ENCODE measurements at places on chromosomes 2 and 18.

DNA sequence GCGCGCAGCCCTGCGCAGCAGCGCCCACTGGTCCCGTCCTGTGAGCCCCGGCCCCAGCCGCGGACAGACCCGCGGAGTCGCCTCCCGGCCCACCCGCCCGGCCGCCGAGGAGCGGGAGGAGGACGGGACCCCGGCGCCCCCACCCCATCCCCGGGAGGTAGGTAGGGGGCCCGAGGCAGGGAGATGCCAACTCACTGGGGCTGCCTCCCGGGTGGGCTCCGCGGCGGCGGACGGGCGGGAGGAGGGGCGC, 160 bp downstream of the SPTBN1 start:
- DNase-seq: no peak

DNA sequence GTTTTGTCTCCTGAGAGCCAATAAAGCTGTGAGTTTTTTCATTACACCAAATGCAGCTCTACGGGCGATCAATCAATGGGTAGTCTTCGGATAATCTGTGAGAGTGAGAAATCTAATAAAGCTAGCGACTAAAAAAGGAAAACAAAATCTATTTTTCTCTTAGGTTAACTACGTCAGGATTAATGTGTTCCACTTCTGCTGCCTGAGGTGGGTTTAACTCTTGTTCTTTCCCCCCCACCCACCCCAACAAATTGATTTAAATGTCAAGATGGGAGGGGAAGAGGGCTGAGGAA, 63.0 kb upstream of the PSMD14 start:
- DNase-seq: no peak

DNA sequence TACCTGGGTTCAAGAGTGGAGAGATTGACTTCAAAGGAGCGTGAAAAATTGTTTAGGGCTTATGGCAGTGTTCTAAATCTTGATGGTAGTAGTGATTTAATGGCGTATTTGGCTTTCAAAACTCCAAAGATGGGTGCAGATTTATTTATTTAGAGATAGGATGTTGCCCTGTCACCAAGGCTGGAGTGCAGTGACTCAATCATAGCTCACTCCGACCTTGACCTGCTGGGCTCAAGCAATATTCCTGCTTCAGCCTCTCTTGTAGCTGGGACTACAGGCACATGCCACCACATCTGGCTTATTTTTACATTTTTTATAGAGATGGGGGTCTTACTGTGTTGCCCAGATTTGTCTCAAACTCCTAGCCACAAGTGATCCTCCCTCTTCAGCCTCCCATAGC, 52.5 kb downstream of the FAM117B start:
- DNase-seq: no peak

DNA sequence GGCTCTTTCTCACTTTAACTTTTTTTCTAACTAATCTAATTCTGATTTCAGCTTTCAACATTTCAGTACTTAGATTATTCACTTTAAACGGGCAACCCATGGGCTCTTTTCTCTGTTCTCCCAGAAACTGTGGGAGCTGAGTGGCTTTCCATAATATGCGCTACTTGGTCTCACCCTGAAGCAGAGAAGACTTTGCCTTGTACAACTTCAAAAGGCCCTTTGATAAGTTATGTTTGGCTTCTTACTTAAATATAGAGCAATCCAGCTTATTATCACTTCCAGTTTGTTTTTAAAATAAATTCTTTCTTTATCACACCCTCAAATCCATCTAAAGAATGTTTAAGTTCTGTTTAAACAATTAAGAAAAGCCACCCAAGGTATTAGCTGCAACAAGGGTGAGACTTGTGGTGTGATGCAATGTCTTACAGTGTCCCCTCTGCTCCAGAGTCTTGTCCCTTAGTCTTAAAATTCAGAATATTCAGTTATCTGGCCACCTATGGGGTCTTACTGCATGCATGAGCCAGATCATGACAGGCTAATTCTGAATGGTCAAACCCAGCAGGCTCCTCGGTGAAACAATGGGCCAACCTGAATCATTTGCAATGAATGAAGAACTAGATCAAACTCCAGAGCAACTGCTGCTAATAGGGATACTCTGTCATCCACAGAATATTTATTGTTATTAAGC, 38.8 kb downstream of the GCG start:
- DNase-seq: no peak

GRCh38 chr2:214311031-214311533, 99.8 kb upstream of the VWC2L start:
- no peak for DNase-seq

DNA sequence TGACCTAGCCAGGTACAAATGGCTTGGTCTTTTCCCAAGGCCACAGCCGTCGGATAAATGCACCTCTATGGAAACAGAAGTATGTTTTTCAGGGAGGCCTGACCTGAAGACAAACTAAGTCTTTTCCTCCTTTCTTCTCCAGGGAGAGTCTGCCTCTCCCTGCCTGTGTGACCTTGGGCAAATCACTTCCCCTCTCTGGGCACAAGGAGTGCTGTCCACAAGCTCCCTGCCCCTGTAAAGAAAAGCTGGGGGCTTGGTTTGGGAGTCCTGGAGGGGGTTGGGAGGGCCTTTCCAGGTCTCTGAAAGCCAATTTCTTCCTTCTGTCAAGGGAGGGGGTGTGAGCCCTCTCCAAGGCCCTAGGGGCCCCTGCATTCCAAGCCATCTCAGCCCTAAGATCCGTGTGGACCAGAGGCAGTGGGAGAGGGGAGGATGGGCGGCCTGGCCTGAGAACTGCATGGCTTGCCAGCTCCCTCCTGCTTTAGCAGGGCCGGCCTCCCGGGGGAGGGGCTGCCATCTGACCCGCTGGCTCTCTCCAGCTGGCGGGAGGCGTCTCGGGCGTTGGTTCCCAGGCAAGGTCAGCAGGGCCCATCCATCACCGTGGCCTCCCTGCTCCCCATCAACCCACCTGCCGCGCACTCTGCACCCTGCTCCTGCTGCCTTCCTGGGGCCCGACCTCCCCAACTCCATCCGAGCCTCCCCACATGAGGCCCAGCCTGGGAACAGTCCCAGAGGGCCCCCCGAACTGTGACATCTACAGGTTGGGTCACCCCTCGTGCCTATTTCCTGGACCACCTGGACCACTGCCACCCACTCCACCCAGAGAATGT, 61.4 kb downstream of the SMAD7 start:
- DNase-seq: no peak

Measured in stimulated activated naive CD8-positive, alpha-beta T cell treated with anti-CD3 and anti-CD28 coated beads, Interleukin-15, Interleukin-2, amounts not matched to agents 100 U/mL and 50 U/mL, for 24 hours (primary cell).